Thoracic aorta (tissue), 2 donors: ENCODE measurements at places on chromosomes 12 and 14. TPM values are rescaled to one million over a fixed set of nuclear protein-coding genes. Genes with fewer than 3 reads are reported as not detected.

The HOXC6 gene
- total RNA-seq: not detected

- DNase-seq: no peak
Measured at GRCh38 chr12:109069307-109070271, 17.2 kb downstream of the USP30 start.

DNA sequence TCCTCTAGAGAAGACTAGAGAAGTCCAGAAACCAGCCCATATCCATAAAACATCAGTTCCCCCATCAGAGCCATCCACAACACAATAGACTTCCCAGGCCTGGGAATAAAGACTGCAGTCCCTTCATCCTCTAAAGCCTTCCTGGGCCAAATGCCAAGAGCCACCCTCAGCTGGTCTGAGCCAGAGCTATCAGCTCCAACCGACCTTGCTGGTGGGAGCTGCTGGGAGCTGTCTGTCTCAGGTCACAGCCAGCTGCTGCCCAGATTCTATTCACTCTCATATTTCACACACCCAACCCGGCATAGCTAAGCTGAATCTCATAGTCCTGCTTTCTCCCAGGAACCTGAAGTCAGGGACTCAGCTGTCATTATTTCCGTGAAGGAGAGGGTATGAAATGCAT lies 10.9 kb upstream of the TFCP2 start:
- DNase-seq: no peak

The RIC8B gene
- 12.9 TPM for total RNA-seq

GRCh38 chr14:86203843-86204242 lies 673.9 kb downstream of the FLRT2 start:
- no peak for DNase-seq

GRCh38 chr12:75706786-75707605 lies 195.6 kb upstream of the KRR1 start:
- no peak for DNase-seq

GRCh38 chr12:5258498-5258897 lies 173.4 kb upstream of the NTF3 start:
- no peak for DNase-seq

DNA sequence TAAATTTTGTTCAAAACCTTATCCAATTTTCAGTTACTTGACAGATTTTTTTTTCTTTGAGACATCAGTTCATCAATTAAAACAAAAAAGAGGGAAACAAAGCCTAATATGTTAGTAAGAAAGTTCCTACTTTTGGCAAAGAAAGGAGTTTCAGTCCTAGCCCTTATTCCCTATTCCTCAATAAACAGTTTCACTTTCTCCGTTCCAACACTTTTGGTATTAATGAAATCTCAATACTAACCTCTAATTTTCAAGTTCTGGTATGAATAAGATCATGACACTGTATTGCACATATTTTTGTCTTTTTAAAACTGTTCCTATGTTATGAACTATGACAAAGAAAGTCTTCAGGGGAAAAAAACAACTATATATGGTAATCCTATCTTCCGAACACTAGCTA lies 48.4 kb downstream of the RPS6KA5 start:
- DNase-seq: no peak

The PPP4R3A gene
- total RNA-seq: 57.5 TPM

The TUNAR gene
- total RNA-seq: not detected

DNA sequence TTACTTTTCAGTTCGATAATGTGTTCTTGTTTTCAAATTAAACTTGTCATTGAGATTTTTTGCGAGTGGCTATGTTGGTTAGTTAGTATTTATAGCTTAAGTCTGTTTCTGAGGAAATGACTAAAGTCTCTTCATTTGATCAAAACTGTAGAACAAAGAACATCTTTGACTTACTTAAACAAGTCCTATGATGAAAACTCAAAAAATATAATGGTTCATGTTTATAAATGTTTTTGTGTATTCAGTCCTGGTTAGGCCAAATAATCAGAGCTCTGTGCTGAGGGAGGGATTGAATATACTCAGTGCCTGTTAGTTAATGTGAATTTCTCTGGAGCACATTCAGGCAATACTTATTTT lies 51.7 kb downstream of the PPFIBP1 start:
- no peak for DNase-seq

- no peak for DNase-seq
Measured at GRCh38 chr12:9906873-9907272, 25.3 kb downstream of the CLEC2A start.

- DNase-seq: no peak
Measured at GRCh38 chr14:65290830-65291229, 121.7 kb upstream of the FUT8 start.

The PRPH gene
- total RNA-seq: not detected

DNA sequence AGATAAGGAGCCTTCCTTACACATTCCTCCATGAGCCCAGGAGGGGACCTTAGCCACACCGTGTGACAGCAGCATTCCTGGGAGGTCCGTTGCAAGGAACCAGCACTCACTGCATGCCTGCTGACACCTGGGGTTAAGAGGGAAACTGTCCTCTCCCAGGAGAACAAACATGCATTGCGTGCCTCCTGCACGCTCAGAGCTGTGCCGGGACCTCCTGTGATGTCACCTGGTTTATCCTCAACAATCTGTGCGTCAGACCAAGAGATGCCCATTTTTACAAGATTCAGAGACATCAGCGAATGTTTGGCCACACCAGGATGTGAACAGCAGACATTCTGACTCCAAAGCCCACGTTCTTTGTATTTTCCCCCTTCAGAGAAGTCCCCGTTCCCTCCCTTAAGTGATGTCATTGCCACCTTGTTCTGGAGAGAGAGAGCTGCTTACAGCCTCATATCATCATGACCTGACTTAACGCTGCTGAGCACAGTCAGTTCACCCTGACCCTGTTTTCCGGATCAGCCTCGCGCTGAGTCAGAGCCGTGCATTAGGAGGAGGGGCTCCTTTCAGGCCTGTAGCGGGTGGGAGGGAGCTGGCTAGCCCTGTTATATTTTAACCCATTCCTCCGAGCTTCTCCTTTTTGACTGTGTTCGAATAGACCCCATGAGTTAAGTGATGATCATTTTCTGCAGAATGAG lies 36.2 kb downstream of the TMEM120B start:
- DNase-seq: no peak

DNA sequence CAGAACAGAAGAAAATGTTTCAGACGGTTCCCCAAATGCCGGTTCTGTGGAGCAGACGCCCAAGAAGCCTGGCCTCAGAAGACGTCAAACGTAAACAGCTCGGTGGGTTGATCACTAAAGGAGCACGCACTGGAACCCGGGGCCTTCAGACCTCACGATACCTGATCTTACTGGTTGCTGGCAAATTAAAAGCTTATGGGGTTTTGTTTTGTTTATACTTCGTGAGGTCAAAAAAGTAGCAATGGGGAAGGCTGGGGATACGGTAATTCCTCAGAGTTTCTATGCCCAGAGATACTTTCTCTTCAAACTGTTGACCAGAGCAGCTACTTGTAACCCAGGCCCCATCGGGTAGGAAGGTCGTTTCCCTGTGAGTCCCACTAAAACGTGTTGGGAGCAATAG lies 1.7 kb downstream of the CDKN1B start:
- no peak for DNase-seq

The BHLHE41 gene
- 7.5 TPM for total RNA-seq

The FSCB gene
- total RNA-seq: not detected

- no peak for DNase-seq
Measured at GRCh38 chr12:93154753-93155480, 222.8 kb upstream of the NUDT4 start.

DNA sequence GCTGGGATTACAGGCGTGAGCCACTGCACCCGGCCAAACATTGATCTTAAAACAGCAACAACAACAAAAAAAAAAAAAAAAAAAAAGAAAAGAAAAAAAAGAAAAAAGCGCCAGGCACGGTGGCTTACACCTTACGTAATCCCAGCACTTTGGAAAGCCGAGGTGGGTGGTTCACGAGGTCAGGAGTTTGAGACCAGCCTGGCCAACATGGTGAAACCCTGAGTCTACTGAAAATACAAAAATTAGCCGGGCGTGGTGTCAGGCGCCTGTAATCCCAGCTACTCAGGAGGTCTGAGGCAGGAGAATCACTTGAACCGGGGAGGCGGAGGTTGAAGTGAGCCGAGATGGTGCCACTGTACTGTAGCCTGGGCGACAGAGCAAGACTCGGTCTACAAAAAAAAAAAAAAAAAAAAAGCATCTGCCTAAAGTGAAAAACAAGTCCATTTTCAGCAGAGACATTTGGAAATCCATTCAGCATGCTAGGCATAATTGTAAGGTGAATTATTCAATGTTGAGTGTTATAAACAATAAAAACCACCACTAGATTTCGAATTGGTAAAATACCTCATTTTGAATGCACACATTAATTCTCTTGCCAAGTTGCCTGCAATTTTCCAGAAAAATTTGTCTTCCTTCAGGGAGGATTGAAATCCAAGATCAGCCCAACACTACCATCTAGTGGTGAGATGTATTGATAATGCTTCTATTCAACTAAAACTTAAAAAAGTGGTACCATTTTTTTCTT lies 8.0 kb upstream of the CERS5 start:
- no peak for DNase-seq

DNA sequence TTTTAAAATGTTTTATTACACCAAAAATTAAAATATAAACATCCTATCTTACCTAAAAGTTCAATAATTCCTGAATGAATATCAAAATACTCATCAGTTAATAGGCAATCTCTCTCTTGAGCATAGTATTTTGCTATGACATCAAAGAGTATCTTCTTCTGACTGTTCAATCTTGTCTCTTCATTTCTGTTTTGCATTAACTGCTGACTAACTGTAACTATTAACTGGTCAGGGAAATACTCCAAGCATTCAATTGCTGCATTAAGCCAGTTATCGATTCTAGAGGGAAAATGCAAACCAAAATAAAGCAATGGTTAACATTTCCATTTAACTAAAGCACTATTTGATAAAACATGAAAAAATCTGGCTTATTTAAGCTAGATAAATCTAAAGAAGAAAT lies 13.4 kb downstream of the DEPDC4 start:
- no peak for DNase-seq

DNA sequence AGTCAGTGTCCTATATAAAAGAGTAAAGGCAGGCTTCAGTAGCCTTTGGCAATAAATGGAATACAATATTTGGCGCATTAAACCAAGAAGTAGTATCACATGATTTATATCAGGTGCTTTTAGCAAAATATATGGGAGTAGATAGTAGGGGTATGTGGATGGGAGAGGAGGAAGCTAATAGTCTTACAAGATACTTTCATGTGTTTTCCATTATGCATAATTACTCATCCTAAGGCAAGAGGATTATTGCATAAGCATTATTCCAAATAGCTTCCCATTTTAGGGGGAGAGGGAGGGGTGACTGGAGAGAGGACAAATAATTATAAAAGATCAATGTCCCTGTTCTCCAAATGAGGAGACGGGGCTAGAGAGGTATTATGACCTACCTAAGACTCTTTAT lies 104.3 kb downstream of the DUSP6 start:
- DNase-seq: no peak

GRCh38 chr12:116916714-116917114 lies 6.0 kb downstream of the FBXW8 start:
- no peak for DNase-seq

DNA sequence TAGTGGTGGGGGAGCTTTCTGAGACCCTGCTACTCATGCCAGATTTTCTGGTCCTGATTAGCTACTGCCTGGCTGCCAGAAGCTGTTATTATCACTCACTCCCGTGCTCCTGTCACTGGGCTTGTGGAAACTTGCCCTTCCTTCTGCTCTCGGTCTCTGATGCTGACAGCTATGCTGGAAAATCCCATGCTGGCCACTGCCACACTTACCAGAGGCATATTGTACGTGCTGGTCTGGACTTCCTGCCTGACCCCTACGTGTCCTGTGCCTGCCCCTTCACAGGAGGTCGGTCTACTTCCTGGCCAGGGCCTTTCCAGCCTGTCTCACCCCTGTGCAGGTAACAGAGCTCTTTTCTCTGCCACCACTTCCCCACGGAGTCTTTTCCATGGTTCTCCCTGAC lies 149.4 kb upstream of the PLEKHG7 start:
- no peak for DNase-seq

DNA sequence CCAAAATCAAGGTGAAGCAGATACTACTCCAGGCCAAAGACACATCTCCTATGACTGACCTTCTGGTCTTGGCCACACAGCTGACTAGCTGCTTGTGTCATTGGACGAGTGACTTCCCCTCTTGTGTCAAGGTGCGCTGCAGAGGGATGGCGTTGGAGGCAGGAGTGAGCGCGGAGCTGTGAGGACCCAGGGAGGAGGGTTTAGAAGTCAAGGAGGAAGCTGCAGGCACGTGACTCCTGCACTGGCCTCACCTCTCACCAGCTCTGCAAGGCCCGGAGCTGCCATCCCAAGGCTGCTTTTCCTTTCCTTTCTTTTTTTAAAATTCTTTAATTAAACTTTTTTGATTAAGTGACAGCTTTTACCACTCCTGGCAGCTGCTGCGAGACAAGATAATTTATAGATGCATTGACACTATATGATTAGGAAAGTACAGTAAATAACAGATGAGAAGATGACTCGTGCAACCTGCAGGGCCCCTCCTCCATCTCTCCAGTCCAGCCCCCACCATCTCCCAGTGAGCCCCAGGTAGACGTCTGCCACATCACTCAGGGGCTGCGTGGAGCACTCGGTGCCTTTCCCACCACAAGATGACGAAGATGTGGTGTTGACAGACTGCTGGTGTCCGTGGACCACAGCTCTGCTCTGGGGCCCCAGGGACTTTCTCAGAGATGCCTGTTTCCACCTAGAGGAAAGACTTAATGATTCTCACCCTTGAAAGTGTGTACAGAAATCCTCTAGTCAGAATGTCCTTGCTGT lies 350.6 kb downstream of the CACNA1C start:
- no peak for DNase-seq

DNA sequence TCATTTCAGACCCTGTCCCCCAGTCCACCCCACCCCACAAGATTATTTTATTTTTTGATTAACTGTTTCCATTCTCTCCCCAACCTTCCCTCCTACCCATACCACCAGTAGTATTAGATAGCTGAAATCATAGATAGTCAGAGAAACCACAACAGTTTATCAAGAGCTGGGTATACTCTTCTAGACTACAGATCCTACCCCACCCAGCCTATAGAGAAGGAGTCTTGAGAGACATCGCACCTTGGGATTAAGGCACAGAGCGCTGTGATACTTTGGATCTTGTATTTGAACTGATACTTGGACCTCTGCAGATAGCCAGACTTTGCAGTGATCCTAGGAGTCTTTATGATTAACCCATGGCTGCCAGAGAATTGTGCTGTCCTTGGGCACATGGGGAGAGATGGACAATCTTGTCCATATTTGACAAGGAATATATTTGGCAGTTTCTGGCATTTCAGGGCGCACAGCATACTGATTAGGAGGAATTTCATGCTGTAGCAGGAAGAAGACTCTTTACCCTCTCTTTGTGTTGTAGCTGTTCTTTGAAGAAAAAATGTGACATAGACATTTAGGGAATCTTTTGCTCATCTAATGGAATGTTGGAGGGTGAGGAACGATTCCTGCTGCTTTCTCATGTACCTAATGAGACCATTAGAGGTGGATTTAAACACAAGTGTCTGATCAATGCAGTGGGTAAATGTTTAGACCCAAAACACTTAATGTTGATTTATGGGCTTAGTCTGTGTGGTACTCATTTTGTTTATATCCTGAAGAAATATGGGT lies 982 bp downstream of the RBMS2 start:
- DNase-seq: no peak

The CCDC38 gene
- not detected for total RNA-seq

- DNase-seq: no peak
Measured at GRCh38 chr12:106387848-106388377, 30.4 kb downstream of the POLR3B start.
